ENCODE measurements at places on chromosomes 4 and X.

- DNase-seq, result no peak
Observed at GRCh38 chr4:54197926-54198325, 31.2 kb upstream of the PDGFRA start.

DNA sequence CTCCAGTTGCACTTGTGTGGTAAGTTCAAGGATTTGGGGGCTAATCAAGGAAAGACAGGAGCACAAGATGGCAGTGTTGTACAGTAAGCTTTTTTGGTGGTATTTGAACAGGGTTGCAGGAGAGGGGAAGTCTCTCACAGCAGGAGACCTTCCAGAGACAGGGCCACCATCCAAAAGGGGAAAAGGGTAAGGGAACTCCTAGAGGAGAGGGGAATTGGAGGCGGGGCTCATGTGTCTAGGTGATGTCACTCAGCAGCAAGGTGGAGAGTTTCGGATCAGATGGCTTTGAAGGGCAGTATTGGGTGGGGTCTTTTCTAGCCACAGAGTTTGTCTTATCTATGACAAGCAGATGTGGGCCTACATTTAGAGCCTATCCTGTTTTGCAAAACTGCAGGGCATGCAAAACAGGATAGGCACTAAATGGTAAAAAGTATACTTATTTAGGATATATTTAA is 13.4 kb upstream of the RNF175 start:
- no peak for DNase-seq

GRCh38 chrX:14220386-14220944 is 190.8 kb upstream of the GEMIN8 start:
- no peak for DNase-seq

DNA sequence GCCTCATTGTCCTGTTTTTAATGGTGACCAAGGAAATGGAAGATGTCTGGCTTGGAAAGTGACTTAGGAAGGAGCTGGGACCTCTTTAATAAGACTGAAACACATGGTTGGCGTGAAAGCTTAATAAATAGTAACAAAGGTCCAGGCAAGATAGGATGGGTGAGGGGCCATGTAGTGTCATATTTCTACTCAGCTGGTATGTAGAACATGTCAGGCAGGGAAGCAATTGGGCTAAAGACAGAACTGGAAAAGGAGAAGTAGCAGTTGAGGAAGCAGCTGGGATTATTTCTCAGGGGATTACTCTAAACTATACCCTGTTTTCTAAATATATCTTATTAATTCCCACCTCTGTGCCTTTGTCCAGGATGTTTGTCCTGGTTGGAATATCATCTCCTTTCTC is 18.6 kb downstream of the ITGB1BP2 start:
- DNase-seq, result no peak

DNA sequence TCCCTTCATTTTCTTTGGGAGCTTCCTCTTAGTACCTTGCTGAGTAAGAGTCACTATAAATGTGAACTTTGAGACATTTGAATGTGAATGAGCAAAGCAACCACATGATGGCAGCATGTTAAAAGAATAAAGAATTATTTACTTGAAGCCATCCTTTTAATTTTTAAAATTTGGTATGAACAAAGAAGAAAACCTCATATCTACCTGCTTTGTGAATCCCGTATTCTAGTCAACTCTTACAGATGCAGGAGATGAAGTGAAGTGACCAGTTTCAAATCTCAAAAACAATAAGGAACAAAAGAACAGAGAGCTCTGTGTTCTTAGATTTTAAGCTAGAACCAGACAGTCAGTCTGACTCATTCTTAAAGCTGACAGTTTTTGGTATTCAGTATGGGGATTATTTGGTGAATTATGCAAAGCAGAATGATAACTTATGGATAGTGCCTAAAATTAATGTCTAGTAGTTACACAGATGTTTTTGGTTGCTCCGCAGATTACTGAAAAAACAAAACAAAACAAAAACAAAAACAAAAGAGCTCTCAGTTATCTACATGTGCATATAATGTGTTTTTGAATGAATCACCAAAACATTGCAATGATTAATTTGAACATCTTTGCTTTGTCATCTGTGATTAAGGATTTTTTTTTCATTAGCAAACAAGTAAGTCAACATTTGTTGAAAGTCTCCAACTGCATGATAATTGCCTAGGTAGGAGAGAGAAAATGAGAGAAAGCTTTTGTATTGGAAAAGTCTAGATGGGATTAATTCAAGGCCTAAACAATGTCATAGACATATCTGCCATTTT is 48.2 kb upstream of the H2AZ1 start:
- DNase-seq, result no peak

DNA sequence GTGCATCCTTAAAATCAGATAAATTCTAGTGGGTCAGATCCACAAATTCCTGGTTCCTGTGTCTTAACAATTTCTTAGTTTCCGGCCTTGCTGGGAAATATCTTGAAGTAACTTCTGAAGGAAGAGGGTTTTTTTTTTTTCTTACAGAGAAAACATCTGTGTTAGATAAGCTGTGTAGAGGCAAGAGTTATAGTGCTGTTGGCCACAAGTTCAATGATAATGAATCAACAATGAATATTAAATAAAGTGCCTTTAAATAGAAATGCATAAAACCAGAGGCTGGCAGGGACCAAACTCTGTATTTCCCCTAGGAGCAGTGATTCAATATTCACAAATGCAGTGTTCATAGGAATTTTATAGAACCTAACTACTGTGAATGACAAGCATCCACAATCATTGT is 711.9 kb upstream of the ATOH1 start:
- no peak for DNase-seq

GRCh38 chr4:81565142-81565870 is 93.6 kb upstream of the RASGEF1B start:
- no peak for DNase-seq
